Cardiac muscle cell (in vitro differentiated cells and primary cell): ENCODE measurements at places on chromosomes 16 and 17. TPM values are rescaled to one million over a fixed set of nuclear protein-coding genes. Genes with fewer than 3 reads are reported as not detected.

DNA sequence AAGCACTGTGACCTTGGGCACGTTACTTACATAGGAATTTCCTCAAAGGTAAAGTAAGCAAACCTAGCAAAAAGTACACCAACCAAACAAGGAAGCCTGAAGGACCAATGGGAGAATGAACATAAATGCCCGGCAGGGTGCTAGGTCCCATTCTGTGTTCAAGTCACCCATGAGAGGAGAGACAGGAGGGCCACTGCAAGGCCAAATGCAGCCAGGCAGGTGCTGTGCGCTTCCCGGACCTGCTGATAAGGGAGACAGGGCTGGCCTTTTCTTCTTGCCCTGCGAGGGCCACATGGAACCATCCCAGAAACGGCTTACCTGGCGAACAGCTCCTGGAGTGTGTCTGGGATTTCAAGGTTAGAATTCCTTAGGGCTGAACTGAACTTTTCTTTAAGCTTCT lies 69.0 kb downstream of the GTF3C1 start:
- DNase-seq: no peak

DNA sequence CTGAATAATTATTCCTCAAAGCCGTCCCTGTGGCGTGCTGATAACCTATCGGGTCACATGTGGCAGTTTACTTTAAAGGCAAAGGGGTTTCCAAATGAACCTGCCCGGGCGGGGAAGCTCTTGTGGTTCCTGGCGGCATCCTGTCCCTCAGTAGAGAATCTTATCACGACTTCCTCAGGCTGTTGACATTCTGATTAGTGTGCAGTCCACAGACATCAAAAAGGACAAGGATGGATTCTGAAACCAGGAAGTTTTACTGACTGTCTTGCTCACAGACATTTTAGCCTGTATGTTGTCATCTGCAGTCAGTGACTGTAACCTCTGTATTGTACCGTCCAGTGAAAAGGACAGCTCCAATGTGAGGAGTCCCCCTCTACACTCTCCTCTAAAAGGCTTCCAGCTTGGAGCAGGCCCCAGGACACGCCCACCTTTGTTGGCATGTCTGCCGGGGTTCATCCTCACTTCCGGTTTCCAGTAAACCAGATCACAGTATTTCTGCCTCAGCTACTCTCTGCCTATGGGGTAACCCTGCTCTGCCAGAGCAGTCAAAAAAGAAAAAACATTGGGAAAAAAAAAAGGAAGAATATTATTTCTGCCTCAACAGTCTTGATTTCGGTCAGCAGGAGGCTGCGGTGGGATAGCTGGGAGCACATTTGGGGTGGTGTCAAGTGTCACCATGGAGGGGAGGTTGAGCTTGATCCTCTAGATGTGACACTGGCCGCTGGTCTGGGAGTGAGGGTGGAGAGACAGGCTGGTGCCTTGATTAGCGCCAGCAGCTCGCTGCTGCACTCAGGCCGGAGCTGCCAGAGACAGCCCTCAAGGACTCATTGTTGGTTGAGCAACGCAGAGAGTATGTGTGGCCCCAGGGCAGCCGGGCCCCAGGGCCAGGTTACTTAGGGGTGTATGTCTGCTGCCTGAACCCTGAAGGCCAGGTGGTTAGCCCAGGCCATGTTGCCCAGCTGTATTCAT lies 89.0 kb upstream of the DNAH17 start:
- DNase-seq: peak; percentile 32

Gene ARHGAP27
- 5.6 and 12.3 TPM in 2 replicates for polyA plus RNA-seq

DNA sequence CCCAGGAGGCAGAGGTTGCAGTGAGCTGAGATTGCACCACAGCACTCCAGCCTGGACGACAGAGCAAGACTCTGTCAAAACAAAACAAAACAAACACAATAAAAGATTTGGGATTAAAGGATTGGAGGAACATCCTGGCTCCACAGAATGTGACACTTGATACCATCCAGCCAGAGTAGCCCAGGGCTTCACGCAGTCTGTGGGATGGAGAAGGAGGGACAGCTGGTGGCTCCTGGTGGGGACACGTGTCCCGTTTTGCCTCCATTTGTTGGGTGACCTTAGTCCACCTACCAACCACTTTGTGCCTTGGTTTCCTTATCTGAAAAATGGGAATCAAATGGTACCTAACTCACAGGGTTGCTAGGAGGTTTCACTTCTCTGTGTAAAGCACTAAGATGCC lies 12.4 kb upstream of the CYB561 start:
- no peak for DNase-seq

Gene GGA3
- 25.6 and 30.0 TPM in 2 replicates for polyA plus RNA-seq

DNA sequence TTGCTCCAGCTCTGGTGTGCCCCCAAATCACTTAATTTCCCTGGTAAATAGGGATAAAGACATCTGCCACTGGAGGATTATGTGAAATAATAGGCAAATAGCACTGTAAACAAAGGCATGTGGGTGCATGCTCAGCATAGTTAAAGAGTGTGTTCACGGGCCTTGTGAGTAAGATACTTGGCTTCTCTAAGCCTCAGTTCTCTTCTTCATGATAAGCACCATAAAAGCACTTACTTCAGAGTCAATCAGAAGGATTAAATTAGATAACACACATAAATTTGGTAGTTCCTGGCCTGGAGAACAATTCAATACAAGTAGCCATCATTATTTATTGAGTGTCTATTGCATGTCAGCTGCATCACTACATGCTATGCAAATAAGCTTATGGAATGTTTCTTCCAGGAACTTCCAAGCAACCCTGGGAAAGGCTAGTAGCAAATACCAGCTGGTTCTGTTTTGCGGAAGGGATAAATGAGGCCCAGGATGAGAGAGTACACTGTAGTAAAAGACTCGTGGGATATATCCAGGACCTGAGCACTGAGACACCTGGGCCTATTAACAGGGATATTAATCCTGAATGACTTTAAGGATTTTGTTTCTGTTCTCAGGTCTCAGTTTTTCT lies 14.5 kb downstream of the CCL11 start:
- no peak for DNase-seq

Gene C1QTNF8
- 0.26 TPM in 1 of 2 replicates, not detected in the other for polyA plus RNA-seq

Gene HOXB3
- polyA plus RNA-seq: 24.7 and 24.9 TPM in 2 replicates

Gene MT4
- not detected in 2 replicates for polyA plus RNA-seq

DNA sequence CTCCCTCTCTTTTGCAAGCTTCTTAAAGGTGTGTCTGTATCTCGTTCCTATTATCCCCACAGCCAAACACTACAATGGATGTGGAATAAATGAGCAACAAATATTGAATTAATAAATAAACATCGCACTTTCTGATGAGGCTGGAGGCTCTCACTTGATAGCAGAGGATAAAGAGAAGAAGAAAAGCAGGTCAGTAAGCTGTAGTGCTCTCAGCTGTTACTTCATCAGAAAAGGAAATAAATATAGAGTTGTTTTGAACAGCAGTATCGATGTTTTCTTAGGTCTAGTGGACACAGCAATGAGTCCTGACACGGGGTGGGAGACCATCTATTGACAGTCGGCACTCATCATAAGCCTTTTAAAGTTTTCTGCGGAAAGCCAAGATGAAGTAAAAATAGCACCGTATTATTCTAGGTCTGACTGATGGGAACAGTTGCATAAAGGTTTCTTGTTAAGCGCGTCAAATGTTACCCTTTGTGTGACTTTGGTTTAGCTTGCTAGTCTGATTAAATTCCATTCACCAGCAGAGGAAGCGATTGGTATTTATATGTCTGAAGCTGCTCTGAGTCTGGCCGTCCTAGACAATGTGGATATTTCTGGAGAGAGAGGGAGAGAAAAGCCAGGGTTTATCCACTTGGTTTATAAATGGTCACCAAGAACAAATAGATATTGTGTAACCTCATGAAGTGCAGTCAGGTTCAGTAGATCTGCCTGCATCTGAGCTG lies 646.1 kb downstream of the CDH11 start:
- DNase-seq: peak; percentile 60

GRCh38 chr16:60642956-60643355 lies 1393.3 kb downstream of the CDH8 start:
- no peak for DNase-seq

Gene TK1
- 40.8 and 57.5 TPM in 2 replicates for polyA plus RNA-seq

Gene UMOD
- polyA plus RNA-seq: not detected in 2 replicates

DNA sequence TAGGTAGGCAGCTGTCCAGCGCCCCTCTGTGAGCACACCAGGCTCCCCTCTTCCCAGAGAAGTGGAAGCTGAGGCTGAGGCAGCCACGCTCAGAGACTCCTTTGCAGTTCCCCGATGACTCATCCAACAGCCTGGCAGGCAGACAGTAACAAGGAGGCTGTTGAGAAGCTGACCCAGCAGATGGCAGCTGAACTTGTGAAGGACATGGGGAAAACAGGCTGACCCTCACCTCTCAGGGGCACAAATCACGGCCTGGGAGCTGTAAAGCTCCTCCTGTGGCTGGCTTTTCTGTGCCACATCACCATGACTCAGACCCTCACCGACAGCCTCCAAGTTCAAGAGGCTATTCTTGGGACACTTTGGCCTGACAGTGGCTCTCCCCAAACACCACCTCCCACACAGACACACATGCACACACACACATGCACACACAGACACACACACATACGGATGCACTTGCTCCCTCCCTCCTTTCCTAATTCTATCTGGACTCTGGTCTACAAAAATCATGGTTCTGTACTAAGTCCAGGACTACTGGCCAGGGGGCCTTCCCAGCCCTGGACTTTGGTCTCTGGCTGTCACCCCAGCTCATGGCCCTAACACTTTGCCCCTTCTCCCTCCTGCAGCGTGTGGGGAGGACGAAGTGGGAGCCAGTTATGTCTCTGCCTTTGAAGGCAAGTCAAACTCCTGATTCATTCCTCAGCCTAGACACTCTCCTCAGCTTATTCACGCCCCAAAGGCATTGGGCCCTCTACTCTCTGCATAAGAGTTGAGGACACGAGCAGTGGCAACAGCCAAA lies 23.2 kb downstream of the MAP3K14 start:
- peak; percentile 90 for DNase-seq

DNA sequence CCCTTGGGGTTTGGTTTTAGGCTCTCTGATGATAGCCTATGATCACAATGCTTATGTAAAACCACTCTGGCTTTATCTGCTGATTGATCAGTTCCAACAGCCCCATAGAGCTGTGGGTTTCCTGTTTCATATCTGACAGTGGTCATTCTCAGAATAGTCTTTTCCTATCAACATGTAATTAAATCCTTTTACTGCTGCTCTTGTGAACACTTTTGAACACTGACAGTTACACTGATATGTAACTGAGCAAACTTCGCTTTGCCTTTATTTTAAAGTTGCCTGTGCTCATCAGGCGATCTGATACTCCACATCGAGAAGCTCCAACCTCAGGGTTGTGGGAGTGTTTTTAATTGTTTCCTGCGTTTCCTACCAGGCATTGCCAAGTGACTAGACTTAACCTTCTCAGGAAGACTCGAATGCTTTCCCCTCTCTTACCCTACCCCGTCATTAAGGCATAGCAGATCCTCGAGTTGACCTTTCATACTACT lies 17.3 kb upstream of the CLEC18B start:
- no peak for DNase-seq

DNA sequence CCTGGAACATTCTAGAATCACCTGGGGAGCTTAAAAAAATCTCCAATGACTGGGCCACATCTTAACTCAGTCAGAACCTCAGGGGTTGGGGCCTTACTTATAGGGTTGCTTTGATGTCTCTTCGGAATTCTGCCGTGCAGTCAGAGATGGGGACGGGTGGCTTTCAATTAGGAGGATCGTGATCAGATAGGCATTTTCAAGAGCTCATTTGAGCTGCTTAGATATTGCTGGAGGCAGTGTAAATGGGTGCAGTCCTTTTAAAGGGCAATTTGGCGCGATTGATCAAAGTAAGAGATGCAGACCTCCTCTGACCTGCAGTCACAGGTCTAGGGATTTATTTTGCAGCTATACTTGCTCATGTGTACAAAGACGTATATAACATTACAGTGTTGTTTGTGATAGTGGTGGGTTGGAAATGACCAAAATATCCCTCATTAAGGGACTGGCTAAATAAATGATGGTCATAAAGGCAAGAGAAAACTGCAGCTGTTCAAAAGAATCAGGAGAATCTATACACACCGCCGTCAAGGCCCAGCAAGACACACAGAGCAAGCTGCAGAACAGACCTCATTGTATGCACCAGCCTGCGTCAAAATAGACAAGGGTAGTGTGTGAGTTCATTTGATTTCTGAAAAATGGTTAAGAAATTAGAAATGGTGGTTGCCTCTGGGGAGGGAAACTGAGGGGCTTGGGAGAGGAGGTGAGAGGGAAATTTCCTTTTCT lies 6.3 kb upstream of the KCNG4 start:
- no peak for DNase-seq

DNA sequence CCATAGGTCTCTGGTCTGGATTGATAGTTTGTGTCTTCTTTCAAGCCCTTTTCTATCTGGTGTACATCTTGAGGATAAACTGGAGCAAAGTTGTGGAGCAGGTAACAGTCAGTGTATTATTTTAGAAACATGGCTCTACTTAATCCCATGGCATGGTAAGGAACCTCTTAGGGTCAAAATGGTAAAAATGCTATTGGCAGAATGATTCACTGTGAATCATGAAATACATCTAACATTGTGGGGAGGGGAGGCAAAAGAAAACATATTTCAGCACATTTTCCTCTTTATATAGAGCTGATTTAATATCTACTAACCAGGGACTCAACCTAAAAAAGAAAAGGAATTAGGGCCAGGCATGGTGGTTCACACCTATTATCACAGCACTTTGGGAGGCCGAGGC lies 17.9 kb upstream of the ALDH3A2 start:
- no peak for DNase-seq

Gene CCL3
- polyA plus RNA-seq: not detected in 2 replicates

GRCh38 chr17:59748591-59748990 lies 41.1 kb downstream of the VMP1 start:
- DNase-seq: no peak

GRCh38 chr17:42275527-42276358 lies 448 bp downstream of the STAT5B start:
- DNase-seq: peak; percentile 66

DNA sequence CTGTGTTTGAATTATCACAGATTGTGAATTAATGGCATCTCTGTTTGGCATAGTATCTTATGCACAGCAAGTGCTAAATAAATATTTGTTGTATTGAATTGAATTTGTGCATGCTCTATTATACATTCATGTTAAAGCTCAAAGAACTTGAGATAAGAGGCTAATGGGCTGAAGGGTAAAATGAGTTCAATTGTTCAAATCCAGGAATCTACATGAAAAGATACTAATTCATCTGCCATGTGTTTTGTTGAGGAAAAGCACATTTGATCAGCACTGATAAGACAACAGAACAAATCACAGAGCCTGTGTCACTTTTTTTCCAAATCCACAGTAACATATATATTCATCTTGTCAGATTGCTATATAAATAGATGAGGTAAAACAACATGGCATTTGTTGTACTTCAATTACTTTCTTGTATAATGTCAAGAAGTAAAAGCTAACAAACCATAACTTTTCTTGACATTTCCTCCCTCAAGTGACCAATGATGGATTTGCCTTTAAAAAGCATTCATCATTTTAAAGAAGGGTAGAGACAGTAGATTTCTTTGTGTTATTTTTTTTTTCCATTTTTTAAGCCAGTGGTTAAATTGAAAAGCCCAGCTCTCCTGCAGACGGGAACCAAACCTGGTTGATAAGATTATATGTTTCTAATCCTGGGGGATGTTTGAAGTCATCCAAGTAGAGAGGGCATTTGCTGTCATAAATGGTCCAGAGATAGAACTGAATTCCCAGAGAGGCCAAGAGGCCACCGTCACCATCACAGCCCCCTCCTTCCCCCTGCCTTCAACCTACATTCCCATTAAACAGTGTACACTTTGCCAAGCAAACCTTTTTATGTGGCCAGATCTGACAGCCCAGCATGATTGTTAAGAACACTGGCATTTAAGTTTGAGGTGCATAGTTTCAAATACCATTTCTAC lies 123.0 kb downstream of the CHD9NB start:
- DNase-seq: no peak

Gene ARMC5
- polyA plus RNA-seq: 26.0 and 28.7 TPM in 2 replicates
